ENCODE measurements at places on chromosomes 1 and 21.

- no peak for DNase-seq
These were observed 34.4 kb upstream of the COP1 start for GRCh38 chr1:176241385-176242015.

DNA sequence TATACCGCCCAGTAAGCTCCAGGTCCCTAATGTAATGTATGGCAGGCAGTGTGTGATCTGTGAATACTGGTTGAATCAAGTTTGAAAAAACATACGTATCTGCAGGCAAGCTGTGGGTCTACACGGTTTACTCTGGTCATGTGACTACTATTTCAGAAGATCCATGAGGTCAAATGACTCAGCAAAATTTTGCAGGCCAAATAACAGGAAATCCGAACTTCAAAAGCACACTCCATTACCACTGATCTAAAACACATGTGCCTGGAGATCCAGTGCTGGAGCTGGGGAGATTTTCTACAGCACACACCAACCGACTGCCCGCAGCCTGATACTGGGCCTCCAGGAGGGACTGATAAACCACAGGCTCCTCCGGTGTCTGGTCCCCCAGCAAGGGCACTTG lies 64.5 kb upstream of the SLC44A3 start:
- DNase-seq, result no peak

DNA sequence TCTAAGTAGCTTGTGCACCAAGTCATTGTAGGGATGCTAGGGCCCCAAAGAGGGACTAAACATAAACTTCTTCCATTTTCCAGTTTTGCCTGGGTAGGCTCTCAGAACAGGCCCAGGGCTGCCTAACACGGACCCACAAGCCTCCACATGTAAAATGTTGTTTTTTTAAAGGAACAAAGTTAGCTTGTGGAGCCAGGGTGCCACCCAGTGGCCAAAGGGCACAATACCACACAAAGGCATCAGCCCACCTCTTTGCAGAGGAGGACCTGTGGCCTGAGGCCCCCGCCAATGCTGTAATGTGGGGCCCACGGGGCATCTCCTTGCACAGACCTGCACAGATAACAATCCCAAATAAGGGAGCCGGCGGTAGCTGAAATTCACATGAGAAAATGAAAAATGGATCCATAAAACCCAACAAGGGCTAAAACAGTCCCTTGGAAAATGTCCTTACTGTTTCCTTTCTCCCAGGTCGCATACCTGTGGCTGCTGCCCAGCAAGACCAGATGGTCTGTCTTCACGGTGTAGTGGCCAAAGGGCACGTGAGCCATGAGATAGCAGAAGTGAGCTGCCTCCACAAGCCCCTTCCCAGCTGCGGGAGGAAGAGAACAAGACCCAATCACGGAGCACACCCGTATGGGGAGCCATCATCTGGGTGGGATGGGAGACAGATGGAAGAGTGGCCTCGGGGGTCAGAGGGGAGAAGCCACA lies 23.8 kb downstream of the SEC16B start:
- no peak for DNase-seq

GRCh38 chr1:185311589-185312225 lies 5.3 kb downstream of the IVNS1ABP start:
- DNase-seq, result no peak

DNA sequence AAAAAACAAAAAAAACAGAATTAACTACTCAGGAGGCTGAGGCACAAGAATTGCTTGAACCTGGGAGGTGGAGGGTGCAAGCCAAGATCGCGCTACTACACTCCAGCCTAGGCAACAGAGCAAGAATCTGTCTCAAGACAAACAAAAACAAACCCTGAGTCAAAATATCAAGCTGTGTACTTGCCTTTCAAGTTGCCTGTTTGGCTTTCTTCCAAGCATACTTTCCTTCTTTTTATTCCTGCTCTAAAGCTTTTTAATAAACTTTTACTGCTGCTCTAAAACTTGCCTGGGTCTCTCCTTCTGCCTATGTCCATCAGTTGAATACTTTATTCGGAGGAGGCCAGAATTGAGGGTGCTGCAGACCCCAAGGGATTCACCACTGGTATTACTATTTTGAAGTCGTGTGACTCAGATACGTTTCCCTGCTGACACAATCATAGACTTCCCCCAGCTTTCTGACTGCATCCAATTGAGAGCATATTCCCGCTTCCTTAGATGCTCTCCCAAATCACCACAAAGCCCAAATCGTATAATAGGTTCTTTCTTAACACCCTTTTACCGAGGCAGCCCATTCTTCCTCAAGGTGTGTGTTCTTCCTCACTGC lies 3.5 kb upstream of the ACBD6 start:
- no peak for DNase-seq

DNA sequence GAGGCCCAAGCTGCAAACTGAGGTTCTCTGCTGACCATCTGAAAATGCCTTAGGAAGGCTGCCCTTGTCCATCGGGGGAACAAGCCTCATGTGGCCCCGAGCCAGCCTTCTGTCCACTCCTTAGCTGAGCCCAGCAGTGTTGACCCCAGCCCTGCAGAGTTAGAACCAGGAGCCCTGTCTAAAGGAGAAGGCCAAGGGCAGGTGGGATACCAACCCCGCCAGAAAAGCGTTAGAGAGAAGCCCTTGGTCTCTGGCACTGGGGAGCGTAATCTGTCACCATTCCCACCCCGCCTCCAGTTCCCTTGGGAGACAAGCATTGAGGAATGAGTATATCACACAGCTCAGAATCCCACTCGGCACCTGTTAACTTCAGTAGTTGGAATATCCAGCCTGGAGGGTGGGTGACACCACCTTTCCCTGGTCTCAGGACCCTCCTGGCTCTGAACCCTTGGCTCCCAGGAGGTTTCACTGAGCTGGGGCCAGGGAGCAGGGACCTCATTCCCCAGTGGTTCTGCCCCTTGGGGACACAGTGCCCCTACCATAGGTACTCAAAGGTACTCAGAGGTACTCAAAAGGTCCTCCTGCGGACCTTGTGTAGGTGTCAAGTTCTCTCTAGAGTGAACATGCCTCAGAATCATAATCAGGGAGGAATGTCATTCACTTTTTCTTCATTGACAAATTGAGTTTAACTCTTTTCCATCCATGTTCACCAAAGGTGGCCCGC lies 16.4 kb downstream of the ETS2 start:
- no peak for DNase-seq

GRCh38 chr1:160360227-160360695 lies 6.6 kb upstream of the NHLH1 start:
- DNase-seq, result no peak

DNA sequence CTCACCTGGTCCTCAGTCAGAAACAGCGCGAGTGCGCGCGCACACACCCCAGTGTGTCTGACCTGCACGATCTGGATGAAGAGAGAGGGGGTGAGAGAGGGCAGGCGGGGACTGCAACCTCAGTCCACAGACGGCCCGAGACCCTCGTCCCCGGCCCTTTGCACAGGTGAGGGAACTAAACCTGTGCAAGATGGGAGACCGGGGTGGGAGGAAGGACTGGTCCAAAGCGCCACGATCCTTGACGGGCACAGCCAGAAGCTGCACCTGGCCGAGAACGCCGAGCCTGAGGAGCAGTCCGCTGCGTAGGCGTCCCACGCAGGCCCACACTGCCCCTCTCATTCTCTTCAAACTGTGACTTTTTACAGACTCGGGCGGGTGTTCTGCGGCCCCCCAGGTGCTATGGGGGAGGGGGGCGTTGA lies 519 bp upstream of the IQCC start:
- no peak for DNase-seq

- DNase-seq, result no peak
These were observed 25.5 kb downstream of the DHRS3 start for GRCh38 chr1:12592496-12592895.

DNA sequence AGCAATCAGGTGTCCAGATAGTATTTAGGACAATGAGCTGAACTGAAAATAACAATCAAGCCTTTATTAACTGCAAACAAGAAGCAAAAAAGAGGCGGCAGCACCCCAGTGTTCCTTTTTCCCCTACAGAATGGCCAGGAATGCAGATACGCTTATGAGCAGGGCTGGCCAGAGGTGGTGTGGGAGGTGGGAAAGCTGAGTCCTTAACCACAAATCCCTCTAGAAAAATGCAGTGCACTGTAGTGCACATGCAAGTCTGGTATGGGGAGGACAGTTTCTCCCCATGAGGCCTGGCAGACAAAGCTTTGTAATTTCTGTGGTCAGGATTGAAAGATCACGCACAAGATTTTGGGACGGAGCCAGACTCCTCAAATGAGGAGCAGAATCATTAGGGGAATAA lies 10.7 kb upstream of the IFNAR1 start:
- no peak for DNase-seq

DNA sequence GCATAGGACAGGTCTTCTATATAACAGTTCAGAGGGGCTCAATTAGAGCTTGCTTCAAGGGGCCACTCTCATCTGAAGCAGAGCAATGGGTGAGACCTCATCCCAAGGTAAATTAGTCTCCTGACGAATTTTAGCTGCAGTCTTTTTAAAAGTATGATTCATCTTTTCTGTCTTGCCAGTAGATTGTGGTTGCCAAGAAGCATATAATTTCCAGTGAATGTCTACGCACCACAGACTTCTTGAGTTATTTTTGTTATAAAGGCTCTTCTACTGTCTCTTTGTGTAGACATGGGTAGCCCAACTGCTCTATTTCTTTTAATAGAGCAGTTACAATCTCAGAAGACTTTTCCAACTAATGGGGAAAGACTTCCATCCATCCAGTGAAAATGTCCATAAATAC lies 108.9 kb upstream of the FMN2 start:
- no peak for DNase-seq

DNA sequence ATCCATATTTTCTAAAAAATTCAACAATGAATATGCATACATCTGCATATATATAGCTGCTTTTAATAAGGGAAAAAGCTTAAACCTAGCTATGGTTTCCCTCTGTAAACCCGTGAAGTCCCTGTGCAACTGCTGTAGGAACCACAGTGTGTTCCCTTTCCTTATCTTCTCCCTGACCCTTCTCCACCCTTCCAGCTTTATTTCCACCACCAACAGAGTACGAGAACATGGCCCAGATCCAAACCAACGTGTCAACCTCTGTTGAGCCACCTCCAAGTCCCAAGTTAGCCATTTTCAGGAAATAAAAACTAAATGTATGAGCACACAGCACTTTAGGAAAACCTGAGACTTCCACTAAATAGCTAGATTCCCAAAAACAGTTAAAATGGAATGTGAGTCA lies 20.3 kb downstream of the SUSD4 start:
- no peak for DNase-seq

GRCh38 chr21:26199456-26199855 lies 28.9 kb upstream of the APP start:
- DNase-seq, result no peak

DNA sequence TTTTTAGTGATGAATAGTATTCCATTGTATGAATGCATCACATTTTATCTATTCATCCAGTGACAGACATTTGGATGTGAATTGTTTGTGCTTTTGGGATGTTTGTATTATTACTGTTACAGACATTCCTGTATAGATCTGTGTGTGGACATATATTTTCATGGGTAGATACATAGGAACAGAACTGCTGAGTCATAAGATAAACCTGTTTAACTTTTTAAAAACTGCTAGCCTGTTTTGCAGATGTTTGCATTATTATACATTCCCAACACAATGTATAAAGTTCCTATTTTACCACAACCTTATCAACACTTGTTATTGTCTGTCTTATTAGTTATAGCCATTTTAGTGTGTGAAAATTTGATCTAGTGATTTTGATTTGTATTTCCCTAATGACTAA lies 46.8 kb downstream of the TYW3 start:
- no peak for DNase-seq

DNA sequence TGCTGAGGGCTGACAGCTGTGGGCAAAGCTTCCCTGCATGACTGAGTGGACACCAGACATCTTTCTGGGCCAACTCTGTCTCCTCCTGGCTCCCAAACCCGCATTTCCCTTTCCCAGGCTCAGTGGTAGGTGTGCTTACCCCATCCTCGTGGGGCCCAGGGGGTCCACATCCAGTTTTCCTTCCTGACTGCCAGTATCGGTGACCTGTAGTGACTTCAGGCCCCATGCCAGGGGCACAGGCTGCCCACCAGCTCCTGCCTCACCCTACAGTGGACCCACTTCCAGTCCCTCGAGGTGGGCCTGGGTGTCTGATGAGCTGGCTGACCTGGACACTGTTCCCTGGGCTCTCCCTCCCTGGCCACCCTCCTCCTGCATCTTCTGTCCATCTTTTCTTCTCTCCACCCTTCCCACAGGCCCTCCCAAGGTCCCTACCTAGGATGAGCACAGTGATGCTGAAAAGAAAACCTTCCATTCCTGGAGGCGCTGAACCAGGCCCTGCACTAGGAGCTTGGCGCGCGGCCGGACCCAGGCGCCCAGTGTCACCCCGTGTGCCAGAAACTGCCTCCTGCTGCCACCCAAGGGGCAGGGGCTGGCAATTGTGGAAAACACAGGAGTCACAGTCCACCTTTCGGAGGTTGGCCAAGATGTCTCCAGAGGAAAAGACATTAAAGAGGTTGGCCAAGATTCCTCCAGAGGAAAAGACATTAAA lies 67.1 kb downstream of the RUNX3 start:
- no peak for DNase-seq

GRCh38 chr1:117757668-117758067 lies 151.8 kb downstream of the TENT5C start:
- no peak for DNase-seq

- no peak for DNase-seq
These were observed 318.9 kb downstream of the OMA1 start for GRCh38 chr1:58227604-58228003.

DNA sequence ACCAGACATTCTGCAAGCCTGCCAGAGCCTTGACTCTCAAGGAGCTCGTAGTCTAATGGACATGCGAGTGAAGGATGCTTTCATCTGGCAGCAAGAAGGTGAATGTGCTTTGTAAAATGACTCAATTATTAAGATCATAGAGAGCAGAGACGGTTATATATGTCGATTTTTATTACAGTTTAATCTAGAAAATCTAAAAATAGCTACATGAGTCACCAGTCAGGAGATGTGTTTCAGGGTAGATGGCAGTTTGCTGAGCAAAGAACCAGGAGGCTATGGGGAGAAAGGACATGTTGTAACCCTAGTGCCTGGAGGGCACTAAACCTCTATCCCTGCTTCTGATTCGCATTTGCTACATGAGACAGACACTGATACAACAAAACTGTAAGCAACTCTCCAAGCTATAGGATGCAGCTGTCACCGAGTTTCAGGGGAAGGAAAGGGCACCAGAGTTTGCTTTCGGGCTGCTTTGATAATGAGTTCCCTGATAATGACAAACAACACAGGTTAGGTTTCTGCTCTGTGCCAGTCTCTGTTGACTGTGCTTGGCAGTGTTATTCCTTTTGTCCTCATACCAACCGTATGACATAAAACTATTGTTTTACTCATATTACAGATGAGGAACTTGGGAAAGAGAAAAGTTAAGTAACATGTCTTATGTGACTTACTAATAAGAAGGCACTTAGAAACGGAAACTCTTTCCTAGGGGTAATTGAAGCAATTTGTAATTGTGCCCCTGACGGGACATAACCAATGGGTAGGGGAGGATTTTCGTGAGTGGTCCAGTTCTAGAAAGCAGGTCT lies 43.2 kb downstream of the C1orf198 start:
- DNase-seq, result no peak

GRCh38 chr1:2411801-2412394 lies 466 bp downstream of the PEX10 start:
- no peak for DNase-seq

DNA sequence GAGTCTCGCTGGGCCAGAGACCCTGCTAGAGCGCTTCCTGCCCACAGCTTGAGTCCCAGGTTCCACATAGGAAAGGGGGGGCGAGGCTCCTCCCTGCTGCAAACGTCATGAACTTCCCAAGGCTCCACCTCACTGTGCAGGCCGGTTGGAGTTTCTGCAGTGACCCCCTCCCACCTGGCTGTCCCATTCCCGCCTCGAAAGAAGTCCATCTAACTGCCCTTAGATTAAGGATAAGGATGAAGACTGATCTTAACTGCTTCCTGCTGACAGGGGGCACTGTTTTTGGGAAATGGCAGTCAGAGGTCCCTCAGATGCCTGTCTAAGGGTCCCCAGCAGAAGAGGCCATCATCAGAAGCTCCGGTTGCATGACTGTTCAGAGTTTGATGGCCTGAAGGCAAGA lies 62.7 kb downstream of the STUM start:
- DNase-seq, result no peak
